ENCODE measurements at places on chromosomes 1 and 21.

- DNase-seq: no peak
Observed at GRCh38 chr1:11455967-11456570, 22.9 kb upstream of the DISP3 start.

DNA sequence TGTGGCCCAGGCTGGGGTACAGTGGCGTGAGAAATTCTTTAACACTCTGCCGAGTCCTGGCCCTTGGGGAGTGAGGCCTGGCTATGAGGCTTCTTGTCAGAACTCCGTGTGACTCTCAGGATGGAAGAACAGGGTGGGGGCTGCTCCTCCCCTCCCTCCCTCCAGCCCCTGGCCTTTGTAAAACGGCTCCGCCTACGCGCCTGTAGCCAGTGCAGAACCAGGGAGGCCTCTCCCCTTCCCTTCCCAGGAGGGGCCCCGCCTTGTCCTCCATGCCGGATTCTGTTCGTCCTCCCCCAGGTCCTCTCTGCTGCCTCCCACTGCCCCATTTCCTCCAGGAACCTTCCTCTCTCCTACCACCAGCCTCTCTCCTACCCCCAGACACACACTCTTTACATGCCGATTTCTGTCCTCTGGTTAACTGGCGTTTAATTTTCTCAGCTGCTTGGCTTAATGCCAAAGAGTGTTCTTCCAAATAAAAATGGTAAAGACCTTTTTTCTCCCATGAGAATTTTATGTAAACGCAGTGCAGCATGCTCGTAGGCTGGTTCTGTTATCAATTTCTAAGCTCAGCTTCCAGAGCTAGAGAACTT lies 21.0 kb downstream of the PDE9A start:
- DNase-seq: no peak

DNA sequence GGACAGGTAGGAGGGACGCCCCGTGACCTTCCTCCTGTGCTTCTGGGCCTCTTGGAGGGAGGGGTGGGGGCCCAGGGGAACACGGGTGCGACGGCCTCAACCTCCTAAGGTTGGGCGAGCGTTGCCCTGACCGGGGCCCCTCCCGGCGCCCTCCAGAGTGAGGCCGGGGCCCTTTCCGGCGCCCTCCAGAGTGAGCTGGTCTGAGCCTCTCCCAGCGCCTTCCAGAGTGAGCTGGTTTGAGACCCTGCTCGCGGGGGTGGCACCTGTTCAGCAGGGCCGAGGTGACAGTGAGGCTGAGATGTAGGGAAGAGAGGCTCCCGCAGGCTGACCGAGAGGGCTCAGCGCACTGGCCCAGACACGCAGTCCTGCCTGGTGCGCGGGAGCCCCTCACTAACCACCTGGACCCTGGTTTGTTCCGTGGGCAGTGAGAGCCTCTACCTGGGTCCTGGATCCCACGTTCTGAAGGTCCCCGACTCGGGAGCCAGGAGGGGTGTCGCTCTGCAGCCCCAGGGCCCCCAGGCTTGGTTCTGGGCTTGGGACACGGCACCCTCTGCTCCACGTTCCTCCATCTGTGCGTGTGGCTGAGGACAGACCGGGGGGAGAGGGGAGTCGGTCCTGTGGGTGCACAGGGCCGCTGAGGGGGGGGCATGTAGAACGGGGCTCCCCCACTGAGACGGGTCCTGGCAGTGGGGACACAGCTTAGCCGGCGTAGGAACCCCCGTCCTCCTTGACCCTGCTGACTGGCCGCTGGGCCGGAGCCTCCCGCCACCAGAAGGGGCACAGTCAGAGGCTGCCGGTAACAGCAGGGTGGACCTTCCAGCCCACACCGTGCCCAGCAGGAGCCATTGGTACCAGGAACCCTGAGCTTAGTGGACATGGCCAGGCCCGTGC lies 1.4 kb downstream of the COL6A1 start:
- DNase-seq: no peak

- DNase-seq: no peak
Observed at GRCh38 chr1:11690397-11691301, 861 bp upstream of the DRAXIN start.

- DNase-seq: no peak
Observed at GRCh38 chr1:197170538-197170937, 24.1 kb upstream of the ASPM start.

- no peak for DNase-seq
Observed at GRCh38 chr1:165600793-165601192, 30.2 kb upstream of the MGST3 start.

GRCh38 chr1:38701088-38701487 lies 158.5 kb downstream of the RRAGC start:
- DNase-seq: no peak

GRCh38 chr1:152448095-152448494 lies 34.0 kb upstream of the CRNN start:
- DNase-seq: no peak

DNA sequence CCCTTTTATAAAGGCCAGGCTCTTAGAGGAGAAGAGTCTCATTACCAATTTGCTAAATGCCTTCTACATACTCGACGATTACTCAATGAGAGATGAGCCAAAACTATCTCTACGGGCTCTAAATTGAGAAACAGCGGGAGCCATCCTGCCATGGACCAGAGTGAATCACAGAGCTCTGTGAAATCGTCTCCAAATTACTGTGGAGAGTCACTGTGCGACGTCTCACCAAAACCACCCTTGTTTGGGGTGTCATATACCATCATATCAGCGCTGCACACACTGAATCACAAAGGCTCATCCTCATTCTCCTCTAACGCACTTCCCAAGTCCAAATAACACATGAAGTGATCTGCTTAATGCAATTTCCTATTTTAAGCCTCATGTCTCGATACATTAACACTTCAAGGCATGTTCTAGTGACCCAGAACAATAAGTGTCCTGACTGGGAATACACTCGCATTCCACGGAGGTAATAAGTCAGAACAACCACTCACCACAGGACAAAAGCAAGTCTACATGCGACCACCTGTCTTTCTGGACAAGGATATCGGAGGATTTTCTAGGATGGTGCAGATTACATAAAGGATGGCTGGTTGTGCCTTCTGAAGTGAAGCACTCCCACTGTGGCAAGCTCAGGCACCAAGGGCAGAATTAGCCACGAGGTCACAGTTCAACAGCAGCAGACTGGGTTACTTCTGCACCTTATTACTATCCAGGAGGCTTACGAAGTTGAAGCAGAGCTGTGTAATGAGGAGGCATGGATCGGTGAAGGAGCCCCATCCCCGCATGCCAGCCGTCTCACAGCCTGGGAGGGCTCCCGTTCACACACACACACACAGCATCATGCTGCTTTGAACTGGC lies 44.3 kb downstream of the NID1 start:
- DNase-seq: no peak

- no peak for DNase-seq
Observed at GRCh38 chr1:158248771-158249170, 5.5 kb upstream of the CD1A start.

GRCh38 chr1:115145226-115145625 lies 55.9 kb upstream of the TSPAN2 start:
- no peak for DNase-seq

GRCh38 chr21:31570824-31571566 lies 88.5 kb upstream of the SOD1 start:
- no peak for DNase-seq

DNA sequence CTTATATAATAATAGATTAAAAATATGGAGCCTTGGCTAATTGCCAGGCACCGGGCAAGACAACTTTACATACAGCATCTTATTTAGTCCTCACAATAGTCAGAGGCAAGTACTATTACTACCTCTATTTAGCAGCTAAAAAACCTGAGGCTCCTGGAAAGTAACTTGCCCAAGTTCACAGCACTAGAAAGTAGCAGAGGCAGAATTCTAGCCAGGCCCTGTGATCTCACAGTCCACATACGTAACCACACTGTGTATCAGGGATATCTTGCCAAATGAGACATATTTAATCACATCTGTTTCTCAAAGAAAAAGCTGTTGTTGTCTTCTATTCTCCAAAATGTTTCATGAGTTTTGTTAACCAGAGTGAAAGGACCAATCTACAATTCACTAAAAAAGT lies 378.5 kb downstream of the PLPP3 start:
- DNase-seq: no peak

- no peak for DNase-seq
Observed at GRCh38 chr1:55993646-55994318, 585.6 kb downstream of the PLPP3 start.

DNA sequence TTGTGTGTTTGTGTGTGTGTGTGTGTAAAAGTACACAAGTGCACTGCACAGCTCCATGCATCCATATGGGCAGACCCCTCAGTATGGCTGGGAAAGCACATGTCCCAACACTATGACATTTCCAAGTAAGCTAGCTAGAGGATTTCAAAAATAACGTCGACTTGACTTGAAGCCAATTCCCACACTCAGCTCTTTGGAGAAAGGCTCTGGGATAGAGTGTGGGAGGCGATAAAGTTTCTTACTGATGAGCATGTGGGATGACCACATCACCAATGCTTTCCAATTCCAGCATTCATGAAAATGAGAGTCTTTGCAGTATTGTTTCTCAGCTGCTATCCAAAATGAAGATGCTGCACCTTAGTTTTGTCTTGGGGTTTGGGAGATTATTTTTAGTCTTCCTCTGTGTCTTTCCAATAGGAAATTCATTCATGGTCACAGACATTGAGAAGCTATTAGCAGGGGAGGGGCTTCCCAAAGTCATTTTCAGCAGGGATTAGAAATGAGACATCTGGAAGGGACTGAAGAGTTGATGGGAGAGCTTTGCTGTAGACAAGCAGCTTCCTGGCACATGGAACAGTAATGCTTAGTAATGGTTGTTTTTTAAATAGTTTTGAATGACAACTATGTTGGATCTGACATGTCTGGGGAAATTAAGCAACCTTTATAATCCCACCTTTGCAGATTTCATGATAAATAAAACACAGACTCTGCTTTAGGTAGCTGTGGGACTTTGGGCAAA lies 143.5 kb downstream of the ASTN1 start:
- no peak for DNase-seq

GRCh38 chr1:176494436-176494835 lies 31.5 kb downstream of the PAPPA2 start:
- DNase-seq: no peak

DNA sequence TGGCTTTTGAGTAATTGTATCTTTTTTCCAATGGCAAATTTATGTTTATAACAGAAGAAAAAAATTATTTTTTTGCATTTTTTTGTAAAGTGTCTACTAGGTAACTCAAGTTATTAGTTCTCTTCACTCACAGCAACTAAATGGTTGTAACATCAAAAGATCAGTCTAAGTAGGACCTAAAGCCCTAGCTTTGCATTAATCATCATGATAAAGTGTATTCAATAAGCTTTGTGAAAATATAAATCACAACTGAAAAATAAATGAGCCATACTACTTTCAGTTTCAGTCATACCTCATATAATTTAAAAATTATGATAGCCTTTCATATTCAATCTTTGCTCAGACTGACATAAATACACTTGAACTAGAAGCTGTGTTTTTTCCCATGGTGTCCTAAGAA lies 6.9 kb downstream of the TAF5L start:
- no peak for DNase-seq

DNA sequence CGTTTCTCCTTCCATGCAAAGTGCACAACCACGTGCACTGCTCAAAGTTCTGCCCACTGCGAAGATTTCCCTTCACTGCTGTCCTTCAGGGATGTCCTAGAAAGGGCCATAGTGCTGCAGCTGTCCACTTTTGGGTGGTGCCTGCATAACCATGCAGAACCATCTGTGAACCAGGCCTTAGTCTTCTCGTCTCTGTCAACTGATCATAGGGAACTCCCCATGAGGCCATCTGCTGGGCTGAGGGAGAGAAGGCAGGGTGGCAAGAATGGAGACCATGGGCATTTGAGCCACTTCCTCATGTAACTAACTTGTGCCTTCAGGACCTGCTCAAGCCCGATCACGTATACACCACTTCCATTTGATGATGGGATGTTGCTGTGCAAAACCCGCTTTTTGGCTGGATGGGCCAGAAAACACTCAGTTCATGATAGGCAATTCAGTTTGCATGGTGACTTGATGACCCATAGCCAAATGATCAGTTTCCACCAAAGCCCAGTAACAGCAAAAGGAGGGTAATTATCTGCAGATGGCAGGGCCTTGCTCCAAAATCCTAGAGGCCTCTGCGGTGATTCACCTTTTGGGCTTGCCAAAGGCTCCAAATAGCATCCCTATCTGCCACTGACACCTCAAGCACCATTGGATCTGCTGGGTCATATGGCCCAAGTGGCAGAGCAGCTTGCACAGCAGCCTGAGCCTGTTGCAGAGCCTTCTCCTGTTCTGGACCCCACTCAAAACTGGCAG lies 9.5 kb downstream of the ST6GALNAC5 start:
- DNase-seq: no peak

- DNase-seq: no peak
Observed at GRCh38 chr1:10681296-10682107, 114.9 kb downstream of the CASZ1 start.

DNA sequence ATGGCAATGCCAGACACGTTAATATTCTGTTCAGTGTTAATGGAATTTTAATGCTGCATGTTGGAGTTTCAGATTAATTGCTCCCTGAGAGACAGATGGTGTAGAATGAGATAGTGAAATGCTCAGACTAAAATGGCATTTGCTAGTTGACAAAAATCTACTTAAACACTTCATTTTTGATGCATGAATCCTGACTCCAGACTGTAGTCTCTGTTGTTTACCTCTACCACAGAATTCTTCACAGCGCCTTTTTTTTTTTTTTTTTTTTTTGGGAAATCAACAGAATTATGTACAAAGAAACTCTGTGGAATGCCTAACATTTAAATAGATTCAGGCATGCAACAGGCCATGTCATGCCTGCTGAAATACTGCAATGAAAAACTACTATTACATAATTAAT lies 111.3 kb downstream of the PLPPR5 start:
- no peak for DNase-seq

DNA sequence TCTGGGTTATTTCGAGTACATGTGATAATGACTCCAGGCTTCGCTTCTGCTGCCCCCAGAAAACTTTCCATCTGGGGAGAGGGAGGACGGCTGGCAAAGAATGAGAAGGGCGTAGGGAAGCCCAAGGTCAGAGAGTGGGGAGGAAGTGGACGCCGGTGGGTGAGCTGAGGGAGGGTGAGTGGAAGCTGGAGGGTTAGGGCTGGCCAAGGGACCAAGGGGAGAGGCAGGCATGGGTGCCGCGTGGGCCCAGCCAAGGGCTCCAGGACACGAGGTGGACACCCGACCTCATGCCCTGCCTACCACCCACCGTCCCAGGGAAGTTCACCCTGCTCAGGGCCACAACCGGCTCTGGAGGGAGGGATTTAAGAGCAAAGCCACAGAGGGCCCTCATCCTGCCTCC lies 75.8 kb downstream of the CASZ1 start:
- DNase-seq: no peak

- DNase-seq: no peak
Observed at GRCh38 chr1:21783679-21784603, 992 bp upstream of the USP48 start.

GRCh38 chr1:34292472-34292871 lies 115.8 kb downstream of the C1orf94 start:
- DNase-seq: no peak

DNA sequence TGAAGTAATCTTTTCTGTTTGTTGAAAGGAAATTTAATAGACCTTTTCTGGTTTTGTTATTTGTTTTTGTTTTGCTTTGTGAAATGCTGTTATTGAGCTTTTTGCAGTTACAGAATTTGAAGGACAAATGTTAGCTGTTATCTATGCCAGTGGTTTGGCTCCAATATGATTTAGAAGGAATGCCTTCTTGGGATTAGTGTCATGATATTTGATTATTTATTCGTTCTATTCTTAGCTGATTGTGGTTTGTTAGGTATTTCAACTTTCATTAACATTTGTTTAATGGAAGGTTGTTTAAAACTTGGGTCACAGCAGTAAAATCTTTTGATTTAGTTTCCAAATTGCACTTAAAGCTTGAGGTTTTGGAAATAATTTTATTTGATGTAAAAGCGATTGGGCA lies 33.5 kb downstream of the ADGRL2 start:
- DNase-seq: no peak

- DNase-seq: no peak
Observed at GRCh38 chr1:247064304-247064703, 14.3 kb downstream of the ZNF670 start.

All from activated T-cell treated with anti-CD3 and anti-CD28 coated beads for 24 hours (primary cell).